Subcutaneous preadipocyte (primary cell): ENCODE measurements at places on chromosomes 4 and X. TPM values are rescaled to one million over a fixed set of nuclear protein-coding genes. Genes with fewer than 3 reads are reported as not detected.

The MOB1B gene
- total RNA-seq: 7.3 and 8.8 TPM in 2 replicates

The DUSP9 gene
- total RNA-seq: under 0.01 TPM in 1 of 2 replicates, not detected in the other

The AR gene
- total RNA-seq: 12.3 and 13.2 TPM in 2 replicates

The WDR17 gene
- total RNA-seq: 1.8 and 3.3 TPM in 2 replicates

The AREG gene
- 0.37 and 4.7 TPM in 2 replicates for total RNA-seq

The TMPRSS11A gene
- total RNA-seq: not detected in 2 replicates

The ALAS2 gene
- not detected in 2 replicates for total RNA-seq

The DTHD1 gene
- not detected in 2 replicates for total RNA-seq

The CCNG2 gene
- total RNA-seq: 9.8 and 12.5 TPM in 2 replicates

The SLC9B2 gene
- 27.6 and 28.7 TPM in 2 replicates for total RNA-seq

The GPC4 gene
- total RNA-seq: 2.0 and 5.5 TPM in 2 replicates

The RTL9 gene
- total RNA-seq: 0.39 and 0.73 TPM in 2 replicates

The TMEM144 gene
- total RNA-seq: 5.9 and 6.6 TPM in 2 replicates

The PPEF2 gene
- total RNA-seq: under 0.01 TPM in 1 of 2 replicates, not detected in the other

The ODAPH gene
- under 0.01 TPM in 1 of 2 replicates, not detected in the other for total RNA-seq

The LAP3 gene
- 114 and 124 TPM in 2 replicates for total RNA-seq

The STPG2 gene
- under 0.01 TPM in 1 of 2 replicates, not detected in the other for total RNA-seq

The ZNF157 gene
- total RNA-seq: not detected in 2 replicates

The CORIN gene
- total RNA-seq: under 0.01 and 0.73 TPM in 2 replicates

The WWC2 gene
- total RNA-seq: 13.6 and 24.8 TPM in 2 replicates
